ENCODE measurements at places on chromosomes 11 and 22. TPM values are rescaled to one million over a fixed set of nuclear protein-coding genes. Genes with fewer than 3 reads are reported as not detected.

GRCh38 chr22:29054251-29054767, 7.3 kb downstream of the C22orf31 start:
- no peak for DNase-seq

TMA7B gene
- total RNA-seq: not detected

GRCh38 chr11:57903441-57904123, 120.1 kb upstream of the OR9Q1 start:
- no peak for DNase-seq

FBXO7 gene
- total RNA-seq: 44.8 TPM

DNA sequence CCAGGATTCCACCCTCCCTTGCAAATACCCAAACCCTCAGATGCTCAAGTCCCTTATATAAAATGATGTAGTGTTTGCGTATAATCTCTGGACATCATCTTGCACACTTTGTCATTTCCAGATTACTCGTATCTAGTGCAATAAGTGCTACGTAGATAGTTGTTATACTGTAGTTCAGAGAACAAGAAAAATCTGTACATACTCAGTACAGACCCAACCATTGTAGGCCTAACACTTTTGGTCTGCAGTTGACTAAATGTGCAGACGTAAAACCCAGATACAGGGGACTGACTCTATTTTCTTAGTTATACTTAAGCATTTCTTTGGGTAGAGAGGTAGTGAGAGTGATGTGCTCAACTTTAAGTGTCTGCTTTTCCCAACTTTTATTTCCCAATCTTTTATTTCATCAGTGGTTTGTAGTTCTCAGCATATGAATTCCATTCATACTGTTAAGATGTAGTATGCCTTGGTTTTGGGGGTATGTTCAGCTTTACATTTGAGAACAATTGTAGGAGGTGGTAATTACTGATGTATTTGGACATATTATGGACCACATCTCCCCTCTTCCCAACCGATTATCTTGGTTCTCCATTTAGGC, 43.9 kb downstream of the DDX6 start:
- no peak for DNase-seq

- DNase-seq: no peak
Measured at GRCh38 chr11:124322356-124322755, 2.4 kb upstream of the OR8D2 start.
